Mesenteric fat pad (tissue), 1 donor: ENCODE measurements at places on chromosomes 3 and 15. TPM values are rescaled to one million over a fixed set of nuclear protein-coding genes. Genes with fewer than 3 reads are reported as not detected.

DNA sequence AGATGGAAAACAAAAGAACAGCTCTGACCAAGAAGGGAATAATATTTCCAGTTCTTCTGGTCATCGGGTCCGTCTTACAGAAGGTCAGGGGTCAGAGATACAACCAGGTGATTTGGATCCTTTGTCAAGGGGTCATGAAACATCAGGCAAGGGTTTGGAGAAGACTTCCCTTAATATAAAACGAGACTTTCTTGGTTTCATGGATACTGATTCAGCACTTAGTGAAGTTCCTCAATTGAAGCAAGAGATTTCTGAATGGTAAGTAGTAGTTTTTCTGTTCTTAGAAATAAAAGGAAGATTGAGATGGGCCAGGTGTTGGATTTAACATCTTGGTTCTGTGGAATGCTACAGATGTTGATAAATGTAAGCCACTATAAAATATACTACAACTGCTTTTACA lies 9.5 kb downstream of the MGA start:
- no peak for DNase-seq

DNA sequence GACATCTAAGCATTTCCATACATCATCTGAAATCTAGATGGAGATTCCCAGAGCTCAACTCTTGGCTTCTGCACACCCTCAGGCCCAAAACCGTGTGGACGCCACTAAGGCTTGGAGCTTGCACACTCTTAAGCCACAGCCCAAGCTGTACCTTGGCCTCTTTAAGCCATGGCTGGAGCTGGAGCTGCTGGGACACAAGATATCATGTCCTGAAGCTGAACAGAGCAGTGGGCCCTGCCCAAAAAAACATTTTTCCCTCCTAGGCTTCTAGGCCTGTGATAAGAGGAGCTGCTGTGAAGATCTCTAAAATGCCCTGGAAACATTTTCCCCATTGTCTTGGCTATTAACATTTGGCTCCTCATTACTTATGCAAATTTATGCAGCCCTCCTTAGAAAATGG lies 188.7 kb upstream of the MBNL1 start:
- DNase-seq = no peak

- no peak for DNase-seq
These were observed 26.4 kb downstream of the TIGIT start for GRCh38 chr3:114320246-114320645.

GRCh38 chr3:40848421-40848820 lies 323.7 kb downstream of the ZNF621 start:
- DNase-seq = no peak

- DNase-seq = no peak
These were observed 9.8 kb downstream of the FXR1 start for GRCh38 chr3:180922242-180922641.

DNA sequence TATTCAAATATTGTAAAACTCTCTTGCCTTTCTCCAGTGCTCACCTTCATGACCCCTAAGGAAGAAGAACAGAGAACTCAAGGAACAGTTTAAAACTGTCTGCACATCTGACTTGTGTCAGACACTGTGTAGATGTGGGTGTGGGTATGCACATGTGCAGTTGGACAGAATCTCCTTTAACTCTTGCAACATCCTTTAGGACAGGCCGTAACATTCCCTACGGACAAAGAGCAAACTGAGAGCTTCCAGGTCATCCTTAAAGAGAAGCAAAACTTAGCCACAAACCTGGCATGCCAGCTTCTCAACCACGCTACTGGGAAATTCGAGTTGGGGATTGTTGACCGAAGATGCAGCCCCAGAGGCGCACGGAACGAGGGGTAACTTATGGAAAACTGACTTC lies 4.1 kb upstream of the SFMBT1 start:
- DNase-seq = no peak

- no peak for DNase-seq
These were observed 33.1 kb downstream of the ZNF592 start for GRCh38 chr15:84781495-84781894.

TRPM1 gene
- 0.93 TPM for total RNA-seq

DNA sequence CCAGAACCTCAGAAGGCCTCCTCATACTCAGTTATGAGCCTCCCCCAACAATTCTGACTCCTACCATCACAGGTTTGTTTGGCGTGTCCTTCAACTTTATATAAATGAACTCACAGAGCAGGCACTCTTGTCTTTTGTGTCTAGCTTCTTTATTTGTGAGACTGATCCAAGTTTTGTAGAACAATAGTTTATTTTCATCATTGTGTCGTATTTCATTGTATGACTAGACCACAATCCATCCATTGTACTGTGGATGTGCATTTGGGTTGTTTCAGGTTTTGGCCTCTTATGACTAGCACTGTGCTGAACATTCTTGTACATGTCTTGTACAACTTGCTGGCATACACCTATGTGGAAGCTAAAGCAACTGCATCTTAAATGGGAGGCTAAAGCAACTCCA lies 292.8 kb upstream of the LYSMD4 start:
- DNase-seq = no peak

DNA sequence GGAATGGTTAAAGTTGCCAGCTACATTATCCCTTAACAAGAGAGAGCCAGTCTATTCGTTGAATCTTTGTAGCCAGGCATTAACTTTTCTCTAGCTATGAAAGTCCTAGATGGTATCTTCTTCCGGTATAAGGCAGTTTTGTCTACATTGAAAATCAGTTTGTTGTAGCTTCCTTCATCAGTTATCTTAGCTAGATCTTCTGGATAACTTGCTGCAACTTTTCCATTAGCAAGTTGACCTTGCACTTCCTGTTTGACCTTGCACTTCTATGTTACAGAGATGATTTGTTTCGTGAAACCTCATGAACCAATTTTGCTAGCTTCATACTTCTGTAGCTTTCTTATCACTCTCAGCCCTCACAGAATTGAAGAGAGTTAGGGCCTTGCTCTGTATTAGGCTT lies 24.1 kb downstream of the TOPAZ1 start:
- DNase-seq = no peak

CLDN1 gene
- total RNA-seq = 0.10 TPM

- no peak for DNase-seq
These were observed 108.8 kb upstream of the UMPS start for GRCh38 chr3:124621498-124621897.

NEK10 gene
- total RNA-seq = 0.87 TPM

SEMA5B gene
- not detected for total RNA-seq

DNA sequence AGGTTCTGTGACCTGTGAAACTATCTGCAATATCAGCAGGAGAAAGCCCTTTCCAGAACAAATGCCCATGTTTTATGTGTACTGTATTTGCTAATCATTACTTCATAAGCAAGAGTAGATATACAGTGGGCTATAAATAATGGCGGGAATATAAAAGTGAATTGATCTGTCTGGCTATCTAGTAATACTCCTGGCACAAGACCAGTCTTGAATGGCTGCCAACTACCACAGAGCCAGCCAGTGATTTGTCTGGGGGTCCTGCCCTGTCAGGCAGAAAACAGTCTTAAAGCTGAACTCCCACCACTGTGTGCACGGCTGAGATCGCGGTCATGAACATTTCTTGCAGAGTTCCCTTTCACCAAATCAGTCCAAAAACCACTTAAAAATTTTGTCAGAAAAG lies 176.3 kb downstream of the MEIS2 start:
- DNase-seq = no peak

GRCh38 chr3:179720196-179720595 lies 67.4 kb downstream of the USP13 start:
- no peak for DNase-seq

GRCh38 chr3:150428562-150428961 lies 20.5 kb downstream of the TSC22D2 start:
- DNase-seq = no peak

ADCY5 gene
- total RNA-seq = 107 TPM

DNA sequence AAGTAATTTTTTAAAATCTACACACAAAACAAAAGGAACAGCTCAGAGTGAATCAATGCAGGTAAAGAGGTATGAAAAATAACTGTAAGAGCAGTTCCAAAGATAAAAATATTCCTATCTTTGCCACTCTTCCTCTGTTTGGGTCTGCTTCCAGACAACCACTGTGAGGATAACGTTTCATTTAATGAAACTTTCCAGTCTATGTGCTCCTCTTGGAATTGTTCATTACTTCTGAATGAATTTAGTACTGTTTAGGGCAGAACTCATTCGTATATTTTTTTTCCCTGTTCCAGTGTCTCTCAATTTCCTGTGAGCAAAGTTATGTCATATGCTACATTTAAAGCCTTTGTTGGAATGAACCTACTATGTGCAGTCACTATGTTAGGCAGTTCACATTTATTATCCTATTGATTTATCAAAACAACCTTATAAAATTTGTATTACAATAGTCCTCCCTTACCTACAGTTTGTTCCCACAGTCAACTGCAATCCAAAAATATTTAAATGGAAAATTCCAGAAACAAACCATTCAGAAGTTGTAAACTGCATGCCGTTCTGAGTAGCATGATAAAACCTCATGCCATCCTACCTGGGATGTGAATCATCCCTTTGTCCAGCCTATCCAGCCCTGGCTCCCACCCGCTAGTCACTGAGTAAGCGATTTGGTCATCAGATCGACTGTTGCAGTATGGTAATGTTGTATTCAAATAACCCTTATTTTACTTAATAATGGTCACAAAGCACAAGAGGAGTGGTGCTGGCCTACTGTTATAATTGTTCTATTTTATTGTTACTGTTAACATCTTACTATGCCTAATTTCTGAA lies 98.1 kb downstream of the TMCC1 start:
- DNase-seq = no peak

GRCh38 chr15:42576040-42576594 lies 711 bp downstream of the STARD9 start:
- DNase-seq = no peak

DNA sequence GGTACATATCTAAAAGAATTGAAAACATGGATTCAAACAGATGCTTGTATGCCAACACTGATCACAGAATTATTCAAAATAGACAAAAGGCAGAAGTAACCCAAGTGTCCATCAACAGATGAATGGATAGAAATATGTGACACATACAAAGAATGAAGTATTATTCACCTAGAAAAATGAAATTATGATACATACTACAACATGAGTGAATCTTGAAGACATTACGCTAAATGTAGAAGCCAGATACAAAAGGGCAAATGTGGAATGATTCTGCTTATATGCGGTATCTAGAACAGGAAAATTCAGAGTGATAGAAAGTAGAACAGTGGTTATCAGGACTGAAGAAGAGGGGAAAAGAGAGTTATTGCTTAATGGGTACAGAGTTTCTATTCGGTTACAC lies 26.2 kb upstream of the SLC12A8 start:
- no peak for DNase-seq

GRCh38 chr3:64520334-64520733 lies 167.5 kb downstream of the ADAMTS9 start:
- DNase-seq = no peak

GRCh38 chr3:40765884-40766283 lies 241.1 kb downstream of the ZNF621 start:
- DNase-seq = no peak

DNA sequence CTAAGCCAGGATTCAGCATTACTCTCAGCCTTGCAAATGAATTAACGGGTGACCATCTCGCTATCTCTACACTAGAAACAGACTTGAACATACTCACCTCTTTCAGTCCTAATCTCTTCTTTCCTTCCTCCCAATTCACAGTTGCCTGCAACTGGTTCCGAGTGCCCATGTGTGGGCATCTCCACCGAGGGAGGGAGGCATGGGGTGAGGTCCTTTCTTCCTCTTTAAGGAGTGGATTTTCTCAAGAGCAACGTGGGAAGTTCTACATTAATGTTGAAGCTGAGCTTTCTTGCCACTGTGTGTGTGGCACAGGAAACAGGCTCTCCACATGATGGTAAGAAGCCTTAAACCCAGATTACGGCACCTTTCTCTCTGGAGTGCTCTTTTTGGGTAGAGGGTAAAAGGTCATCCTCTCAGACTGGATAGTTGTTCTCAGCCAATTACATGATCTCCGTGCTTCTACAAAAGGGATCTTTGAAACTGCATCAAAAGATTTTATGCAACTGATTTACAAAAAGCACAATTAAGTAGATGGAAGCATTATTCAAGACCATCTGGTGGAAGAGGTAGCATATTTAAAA lies 286.8 kb upstream of the NR2F2 start:
- no peak for DNase-seq

INTS14 gene
- total RNA-seq = 21.9 TPM

- DNase-seq = no peak
These were observed 161.1 kb upstream of the STT3B start for GRCh38 chr3:31371484-31372177.

DNA sequence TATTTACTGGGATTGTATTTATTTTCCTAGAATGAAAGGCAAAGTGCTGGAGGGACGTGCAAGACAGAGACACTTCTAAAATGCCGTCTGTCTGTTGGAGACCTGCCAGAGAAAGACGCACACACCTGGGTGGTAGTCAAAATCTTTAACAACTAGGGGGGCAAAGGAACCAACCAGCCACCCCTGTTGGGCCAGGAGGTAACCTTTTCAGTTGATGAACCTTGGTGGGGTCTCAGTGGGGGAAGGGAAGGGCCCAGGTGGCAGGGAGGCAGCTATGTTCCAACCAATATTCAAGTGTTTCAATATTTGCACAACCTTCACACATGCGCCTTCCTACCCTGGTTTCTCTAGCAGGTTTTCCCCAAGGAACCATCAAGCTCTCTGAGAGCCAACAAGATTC lies 99.0 kb downstream of the MEGF11 start:
- DNase-seq = no peak

- DNase-seq = no peak
These were observed 121.3 kb upstream of the SOX14 start for GRCh38 chr3:137642831-137643230.

KCNH8 gene
- total RNA-seq = not detected

DNA sequence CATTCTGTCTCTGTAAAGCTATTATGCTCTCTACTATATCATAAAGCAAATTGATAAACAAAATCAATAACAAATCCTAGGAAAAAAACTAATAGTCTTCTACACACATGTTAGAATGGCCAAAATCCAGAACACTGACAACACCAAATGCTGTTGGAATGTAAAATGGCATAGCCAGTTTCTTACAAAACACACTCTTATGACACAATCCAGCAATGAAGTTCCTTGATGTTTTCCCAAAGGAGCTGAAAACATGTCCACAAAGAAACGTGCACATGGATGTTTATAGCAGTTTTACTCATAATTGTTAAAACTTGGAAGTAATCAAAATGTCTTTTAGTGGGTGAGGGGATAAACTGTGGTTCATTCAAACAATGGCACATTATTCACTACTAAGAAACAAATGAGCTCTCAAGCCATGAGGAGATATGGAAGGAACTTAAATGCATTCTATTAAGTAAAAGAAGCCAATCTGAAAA lies 32.7 kb downstream of the CADM2 start:
- DNase-seq = no peak

GRCh38 chr3:197298945-197299854 lies 788 bp upstream of the DLG1 start:
- no peak for DNase-seq

AGBL1 gene
- not detected for total RNA-seq

- DNase-seq = no peak
These were observed 31.6 kb downstream of the SCAP start for GRCh38 chr3:47444103-47444502.
